ENCODE measurements at places on chromosomes 7 and 10. TPM values are rescaled to one million over a fixed set of nuclear protein-coding genes. Genes with fewer than 3 reads are reported as not detected.

Gene SEC31B
- polyA plus RNA-seq: 11.4 TPM

Gene SHH
- polyA plus RNA-seq: 2.2 TPM

Gene PRLHR
- not detected for polyA plus RNA-seq

Gene NUTM2E
- polyA plus RNA-seq: not detected

Gene GBX1
- polyA plus RNA-seq: 0.22 TPM

Gene SYCE1
- polyA plus RNA-seq: 0.14 TPM

Gene HTR5A
- polyA plus RNA-seq: not detected

Gene AKR1C4
- polyA plus RNA-seq: not detected

Gene NKX1-2
- 0.06 TPM for polyA plus RNA-seq

Gene HPSE2
- polyA plus RNA-seq: 1.8 TPM

Gene CFAP58
- 0.48 TPM for polyA plus RNA-seq

Gene STAG3
- polyA plus RNA-seq: 7.5 TPM

Gene R3HCC1L
- polyA plus RNA-seq: 19.8 TPM

Gene CLDN12
- polyA plus RNA-seq: 53.1 TPM

Gene GSTO2
- polyA plus RNA-seq: 33.9 TPM

Gene CBX3
- 345 TPM for polyA plus RNA-seq

Gene AZGP1
- 58.9 TPM for polyA plus RNA-seq

Gene GTPBP10
- 27.2 TPM for polyA plus RNA-seq

Gene MEPCE
- 52.4 TPM for polyA plus RNA-seq

Gene SFTPA1
- polyA plus RNA-seq: not detected

Gene HGF
- polyA plus RNA-seq: 2.8 TPM

Gene CUZD1
- polyA plus RNA-seq: 2.0 TPM

Gene MYL10
- not detected for polyA plus RNA-seq

Gene DDIT4
- polyA plus RNA-seq: 70.6 TPM

Gene ASB15
- polyA plus RNA-seq: 2.5 TPM

Gene EBF3
- polyA plus RNA-seq: 2.3 TPM

Gene FOXP2
- 9.8 TPM for polyA plus RNA-seq

Gene ASB10
- polyA plus RNA-seq: not detected

Gene ORAI2
- 19.4 TPM for polyA plus RNA-seq

Gene RNF133
- not detected for polyA plus RNA-seq

Gene PAX2
- polyA plus RNA-seq: 262 TPM

Gene SCART1
- polyA plus RNA-seq: 0.42 TPM

Gene PRRT4
- polyA plus RNA-seq: 1.2 TPM

Gene FBXL13
- polyA plus RNA-seq: 3.4 TPM

Gene RPEL1
- polyA plus RNA-seq: 0.10 TPM

Gene AVL9
- 23.0 TPM for polyA plus RNA-seq

Gene EXOSC1
- polyA plus RNA-seq: 43.0 TPM

Gene CRTAC1
- 34.9 TPM for polyA plus RNA-seq

Gene NRAP
- not detected for polyA plus RNA-seq

Gene GOLGA7B
- 1.5 TPM for polyA plus RNA-seq

Gene RBM28
- polyA plus RNA-seq: 42.6 TPM

Gene HOXA11
- polyA plus RNA-seq: 44.4 TPM

Gene MYO3A
- 4.7 TPM for polyA plus RNA-seq

Gene GTF2IRD1
- 62.1 TPM for polyA plus RNA-seq

Gene ZNF248
- 33.1 TPM for polyA plus RNA-seq

Gene ADAM12
- 28.0 TPM for polyA plus RNA-seq

Gene LBX1
- polyA plus RNA-seq: not detected

Gene KIF11
- polyA plus RNA-seq: 34.2 TPM

Gene TLX1
- polyA plus RNA-seq: 0.27 TPM

Gene SLC26A5
- polyA plus RNA-seq: 0.60 TPM

Gene CRYGN
- polyA plus RNA-seq: 4.3 TPM

Gene FKBP6
- 0.78 TPM for polyA plus RNA-seq

Gene LRRC72
- polyA plus RNA-seq: not detected

Gene GPR15LG
- polyA plus RNA-seq: 0.46 TPM

Measured in left renal cortex interstitium (tissue), 4 donors.